ENCODE measurements at places on chromosomes 2 and 18.

- no peak for DNase-seq
Observed at GRCh38 chr18:60656553-60656952, 284.0 kb upstream of the MC4R start.

- no peak for DNase-seq
Observed at GRCh38 chr2:100895402-100895801, 75.5 kb downstream of the NPAS2 start.

GRCh38 chr2:96120091-96120720 is 3.8 kb upstream of the ADRA2B start:
- no peak for DNase-seq

GRCh38 chr2:41267929-41268659 is 779.7 kb upstream of the PKDCC start:
- DNase-seq: no peak

DNA sequence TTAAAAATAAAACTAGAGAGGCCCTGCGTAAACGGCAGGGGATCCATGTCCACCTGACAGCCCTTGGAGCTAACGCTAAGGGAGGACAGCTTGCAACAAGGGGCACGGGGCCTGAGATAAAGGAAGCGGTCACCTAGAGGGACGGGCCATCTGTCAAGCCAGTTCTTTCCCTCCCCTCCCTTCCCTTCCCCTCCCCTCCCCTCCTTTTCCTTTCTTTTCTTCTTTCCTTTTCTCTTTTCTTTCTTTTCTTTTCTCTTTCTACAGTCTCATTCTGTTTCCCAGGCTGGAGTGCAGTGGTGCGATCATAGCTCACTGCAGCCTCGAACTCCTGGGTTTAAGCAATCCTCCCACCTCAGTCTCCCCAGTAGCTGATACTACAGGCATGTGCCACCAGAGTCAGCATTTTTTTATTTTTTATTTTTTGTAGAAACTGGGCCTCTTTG is 34.5 kb upstream of the CTAGE1 start:
- DNase-seq: no peak

GRCh38 chr2:25894135-25894830 is 16.0 kb upstream of the ASXL2 start:
- no peak for DNase-seq

DNA sequence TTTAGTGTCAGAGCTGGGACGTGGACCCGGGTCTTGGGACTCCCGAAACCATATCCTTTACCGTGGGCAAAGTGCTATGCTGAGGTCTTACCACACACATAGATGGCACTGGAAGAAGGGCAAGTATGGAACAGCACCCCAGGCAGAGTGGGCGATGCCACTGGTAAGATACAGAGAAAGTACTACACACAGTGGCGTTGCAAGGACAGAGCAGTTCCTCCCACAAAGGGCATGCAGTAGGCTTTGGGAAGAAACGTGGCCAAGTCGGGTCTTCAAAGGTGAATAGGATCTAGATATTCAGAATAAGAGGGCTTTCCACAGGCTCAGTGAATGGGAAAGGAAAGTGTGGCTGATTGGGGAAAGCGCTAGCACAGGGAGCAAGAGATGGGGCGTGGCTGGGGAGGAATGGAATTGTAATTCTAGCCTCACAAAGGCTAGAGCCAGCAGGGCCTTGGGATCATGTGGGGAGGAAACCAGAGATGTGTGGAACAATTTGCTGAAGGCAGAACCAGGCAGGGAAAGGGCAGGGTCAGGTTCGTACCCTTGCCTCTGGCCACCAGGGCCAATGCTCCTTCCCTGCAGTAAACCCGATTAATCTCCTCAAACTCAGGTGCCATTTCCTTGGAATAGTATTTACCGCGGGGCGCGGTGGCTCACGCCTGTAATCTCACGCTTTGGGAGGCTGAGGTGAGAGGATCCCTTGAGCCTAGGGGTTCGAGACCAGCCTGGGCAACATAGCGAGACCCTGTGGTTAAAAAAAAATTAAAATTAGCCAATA is 36.0 kb downstream of the PCBP1 start:
- no peak for DNase-seq

- DNase-seq: no peak
Observed at GRCh38 chr2:182228073-182228473, 198.8 kb downstream of the PDE1A start.

- DNase-seq: peak; percentile 67
Observed at GRCh38 chr18:31380912-31381311, 4.3 kb downstream of the DSG4 start.

DNA sequence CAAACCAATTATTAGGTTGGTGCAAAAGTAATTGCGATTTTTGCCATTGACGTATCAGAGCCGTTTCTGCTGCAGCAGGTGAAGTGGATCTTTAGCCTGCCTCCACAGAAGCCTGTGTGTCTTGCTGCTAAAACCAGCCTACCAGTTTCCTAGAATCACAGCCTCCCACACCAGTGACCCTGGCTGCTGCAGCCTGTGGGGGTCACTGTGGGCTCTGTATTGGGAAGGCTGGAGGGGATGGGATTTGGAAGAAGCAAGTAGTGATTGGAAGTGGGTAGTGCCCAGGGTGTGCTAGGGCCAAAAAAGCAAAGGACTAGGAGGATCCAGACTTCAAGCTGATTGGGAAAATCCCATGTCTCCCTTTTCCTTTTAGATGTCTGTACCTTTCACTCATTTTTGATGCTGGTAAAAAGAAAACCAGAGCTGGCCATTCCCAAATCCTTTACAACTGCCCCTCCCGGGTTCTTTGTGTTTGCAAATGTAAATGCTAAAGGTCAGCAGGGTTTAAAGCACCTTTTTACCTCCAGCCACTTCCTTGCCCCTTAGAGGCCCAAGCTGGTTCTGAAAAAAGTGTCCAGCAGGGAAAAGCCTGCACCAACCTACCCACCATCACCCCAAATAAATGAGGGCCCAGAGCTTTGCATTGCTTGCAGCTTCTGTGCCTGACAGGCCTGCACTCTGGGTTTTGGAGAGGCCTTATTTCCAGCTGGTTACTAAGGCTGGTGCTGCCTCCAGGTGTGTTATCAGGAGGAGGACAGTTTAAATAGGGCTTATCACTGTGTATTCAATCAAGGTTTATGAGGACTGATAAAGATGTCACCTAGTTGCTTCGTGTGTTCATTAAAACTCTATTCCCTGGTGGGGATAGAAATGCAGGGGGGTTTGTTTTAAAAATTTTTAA is 172.0 kb downstream of the MIB1 start:
- no peak for DNase-seq

DNA sequence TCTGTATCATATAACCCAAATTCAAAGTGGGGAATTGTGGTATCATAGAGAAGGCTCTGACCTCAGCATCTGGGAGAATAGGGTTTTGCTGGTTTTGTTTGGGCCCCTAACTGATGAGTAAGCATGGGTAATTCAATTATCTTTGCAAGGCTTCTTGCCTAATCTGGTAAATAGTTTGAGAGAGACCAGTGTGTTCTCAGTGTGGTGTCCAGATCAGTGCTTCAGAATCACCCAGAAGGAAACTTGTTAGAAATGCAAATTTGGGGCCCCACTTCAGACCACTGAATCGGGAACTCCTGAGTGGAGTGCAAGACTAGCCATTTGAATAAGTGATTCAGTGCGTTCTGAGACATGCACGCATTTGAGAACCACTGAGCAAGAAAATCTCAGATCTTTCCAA is 282.7 kb downstream of the EPHA4 start:
- no peak for DNase-seq

DNA sequence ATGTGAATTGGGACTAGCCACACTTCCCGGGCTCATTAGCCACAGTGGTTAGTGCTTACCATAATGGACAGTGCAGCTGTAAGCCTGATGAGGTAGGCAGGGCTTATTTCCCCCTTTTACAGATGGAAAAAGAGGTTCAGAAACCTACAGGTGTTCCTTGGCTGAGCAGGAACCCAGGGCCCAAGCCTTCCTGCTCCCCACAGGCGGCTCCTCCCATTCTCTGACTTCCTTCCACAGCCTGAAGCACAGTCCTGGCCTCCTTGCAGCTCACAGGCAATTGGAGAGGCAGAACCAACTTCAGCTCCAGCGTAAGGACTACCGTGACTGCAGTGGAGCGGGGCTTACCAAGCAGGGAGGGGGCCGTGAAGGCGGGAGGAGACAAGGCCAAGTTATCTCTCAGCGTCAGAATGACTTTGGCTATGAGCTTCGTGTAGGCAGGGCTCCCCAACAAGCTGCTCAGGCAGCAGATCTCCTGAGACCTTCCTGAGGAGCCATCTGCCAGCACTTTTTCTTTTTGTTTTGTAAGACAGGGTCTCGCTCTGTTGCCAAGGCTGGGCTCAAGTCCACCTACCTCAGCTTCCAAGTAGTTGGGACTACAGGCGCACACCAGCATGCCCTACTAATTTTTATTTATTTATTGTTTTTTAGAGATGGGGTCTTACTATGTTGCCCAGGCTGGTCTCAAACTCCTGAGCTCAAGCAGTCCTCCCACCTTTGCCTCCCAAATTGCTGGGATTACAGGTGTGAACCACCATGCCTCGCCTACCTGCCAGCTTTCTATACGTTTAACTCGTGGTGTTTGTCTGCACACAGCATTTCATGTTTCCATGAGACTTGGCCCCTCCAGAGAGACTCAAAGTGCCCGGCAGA is 34.2 kb upstream of the NT5DC4 start:
- DNase-seq: no peak

- DNase-seq: no peak
Observed at GRCh38 chr2:143946436-143947391, 573.2 kb downstream of the ZEB2 start.

- peak; percentile 81 for DNase-seq
Observed at GRCh38 chr2:202339071-202339870, 36.9 kb upstream of the BMPR2 start.

GRCh38 chr18:12046751-12047335 is 46.8 kb upstream of the ANKRD62 start:
- DNase-seq: no peak

DNA sequence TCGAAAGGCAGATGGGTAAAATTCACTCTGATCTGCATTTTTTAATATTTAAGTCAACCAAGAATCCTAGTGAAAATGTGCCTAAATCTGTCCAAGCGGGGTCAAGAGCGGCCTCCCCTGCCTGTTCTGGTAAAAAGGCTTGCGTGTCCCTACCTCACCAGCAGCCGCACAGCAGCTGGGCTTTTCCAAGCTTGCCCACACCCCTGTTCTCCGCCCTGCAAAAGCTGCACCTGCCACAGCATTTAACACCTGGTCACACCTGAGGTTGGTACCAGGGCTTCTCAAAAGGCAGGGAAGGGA is 25.8 kb upstream of the TMEM182 start:
- no peak for DNase-seq

GRCh38 chr2:215764441-215765048 is 248.8 kb downstream of the MREG start:
- DNase-seq: peak; percentile 81

- DNase-seq: no peak
Observed at GRCh38 chr2:10581990-10582389, 107.8 kb downstream of the NOL10 start.

- DNase-seq: peak; percentile 60
Observed at GRCh38 chr2:220228310-220229006, 601.0 kb downstream of the SLC4A3 start.

- DNase-seq: no peak
Observed at GRCh38 chr18:37432436-37433195, 133.0 kb downstream of the CELF4 start.

- DNase-seq: no peak
Observed at GRCh38 chr18:48643262-48643661, 104.4 kb downstream of the CTIF start.

- no peak for DNase-seq
Observed at GRCh38 chr2:20393986-20394385, 43.3 kb upstream of the PUM2 start.

GRCh38 chr2:136106505-136106904 is 11.4 kb downstream of the CXCR4 start:
- DNase-seq: no peak

DNA sequence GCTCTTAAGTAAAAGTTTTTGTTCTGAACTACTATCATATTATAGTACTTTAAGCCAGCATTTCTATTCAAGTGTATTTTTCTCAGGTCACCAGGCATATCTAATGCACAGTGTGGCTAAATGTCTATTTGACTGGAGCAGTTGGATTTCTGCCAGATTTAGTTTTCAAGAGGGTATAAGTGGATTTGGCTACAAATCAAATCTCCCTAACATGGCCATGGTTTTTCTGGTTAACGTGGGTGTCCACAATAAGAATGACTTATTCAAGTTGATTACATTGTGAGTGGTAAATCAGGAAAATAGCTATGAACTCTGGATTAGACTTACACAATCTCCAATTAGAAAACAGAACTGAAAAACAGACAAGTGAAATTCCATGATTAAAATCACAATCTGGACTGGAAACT is 5.7 kb upstream of the CHN1 start:
- DNase-seq: no peak

- no peak for DNase-seq
Observed at GRCh38 chr2:122105877-122106206, 350.4 kb downstream of the TSN start.

- no peak for DNase-seq
Observed at GRCh38 chr2:990970-991369, 40.3 kb downstream of the SNTG2 start.

DNA sequence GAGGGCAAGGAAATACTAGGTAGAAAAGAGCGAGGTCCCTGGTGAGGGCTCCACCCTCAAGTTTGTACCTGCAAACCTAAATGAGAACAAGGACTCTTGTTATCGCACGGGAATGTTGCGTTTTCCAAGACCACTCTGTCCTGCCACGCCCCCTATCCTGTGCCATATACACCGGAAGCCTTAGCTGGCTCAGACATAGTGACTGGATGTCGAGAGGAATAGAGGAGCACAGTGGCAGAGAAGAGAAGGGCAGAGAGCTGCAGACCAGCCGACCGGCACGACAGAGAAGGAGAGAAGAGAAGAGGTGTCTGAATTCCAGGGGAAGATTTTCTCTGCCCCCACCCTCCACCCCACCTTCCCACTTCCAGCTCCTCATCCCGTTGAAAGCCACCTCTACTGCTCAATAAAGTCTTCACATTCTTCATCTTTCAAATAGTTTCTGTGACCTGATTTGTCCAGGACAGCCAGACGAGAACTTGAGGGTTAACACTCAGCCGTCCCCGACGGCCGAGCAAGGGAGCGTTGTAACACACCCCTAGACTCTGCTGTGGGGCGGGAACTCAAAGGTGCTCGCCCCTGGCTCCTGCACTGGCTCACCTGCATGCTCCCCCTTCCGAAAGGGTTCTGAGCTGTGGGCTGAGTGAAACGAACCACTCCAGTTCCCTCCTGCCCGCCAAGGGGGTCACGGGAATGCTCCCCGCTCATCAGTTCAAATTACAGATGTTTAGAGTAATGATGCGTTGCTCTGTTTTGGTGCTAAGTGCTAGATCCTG is 24.9 kb upstream of the COL3A1 start:
- no peak for DNase-seq

GRCh38 chr18:5145168-5145825 is 51.8 kb downstream of the AKAIN1 start:
- no peak for DNase-seq

GRCh38 chr18:58113337-58113736 is 69.3 kb downstream of the NEDD4L start:
- no peak for DNase-seq

GRCh38 chr18:51724790-51725721 is 527.6 kb upstream of the MEX3C start:
- no peak for DNase-seq
